Stimulated activated CD8-positive, alpha-beta memory T cell treated with anti-CD3 and anti-CD28 coated beads, Interleukin-4, amount 100 ng/mL, for 1 hour (primary cell): ENCODE measurements at places on chromosomes 2 and 18.

- DNase-seq: no peak
These were observed 19.0 kb upstream of the CCNYL1 start for GRCh38 chr2:207692206-207693065.

DNA sequence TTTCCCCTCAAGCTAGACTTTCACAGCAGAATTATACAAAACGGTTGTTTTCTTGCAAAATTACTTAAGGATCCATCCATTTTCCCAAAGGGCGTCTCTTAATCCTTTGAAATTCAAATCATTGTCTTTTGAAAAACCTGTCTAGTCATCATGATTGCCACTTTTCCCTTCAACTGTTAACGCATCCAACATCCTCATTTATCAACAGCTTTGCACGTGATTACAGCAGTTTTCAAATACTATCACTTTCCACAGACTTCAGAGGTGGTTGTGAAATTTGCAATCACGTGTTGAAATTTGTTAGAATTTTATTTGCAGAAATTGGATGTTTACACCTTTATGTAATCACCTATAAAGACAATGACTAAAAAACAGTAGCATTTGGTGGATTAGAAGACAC is 304.4 kb upstream of the SLC39A10 start:
- no peak for DNase-seq

- no peak for DNase-seq
These were observed 187.8 kb upstream of the FSHR start for GRCh38 chr2:49342156-49342555.

- DNase-seq: no peak
These were observed 61.5 kb upstream of the WDR75 start for GRCh38 chr2:189379731-189380261.

GRCh38 chr18:44917216-44918141 is 236.8 kb downstream of the SETBP1 start:
- no peak for DNase-seq

- no peak for DNase-seq
These were observed 160.7 kb upstream of the ZSWIM2 start for GRCh38 chr2:187009483-187010239.

DNA sequence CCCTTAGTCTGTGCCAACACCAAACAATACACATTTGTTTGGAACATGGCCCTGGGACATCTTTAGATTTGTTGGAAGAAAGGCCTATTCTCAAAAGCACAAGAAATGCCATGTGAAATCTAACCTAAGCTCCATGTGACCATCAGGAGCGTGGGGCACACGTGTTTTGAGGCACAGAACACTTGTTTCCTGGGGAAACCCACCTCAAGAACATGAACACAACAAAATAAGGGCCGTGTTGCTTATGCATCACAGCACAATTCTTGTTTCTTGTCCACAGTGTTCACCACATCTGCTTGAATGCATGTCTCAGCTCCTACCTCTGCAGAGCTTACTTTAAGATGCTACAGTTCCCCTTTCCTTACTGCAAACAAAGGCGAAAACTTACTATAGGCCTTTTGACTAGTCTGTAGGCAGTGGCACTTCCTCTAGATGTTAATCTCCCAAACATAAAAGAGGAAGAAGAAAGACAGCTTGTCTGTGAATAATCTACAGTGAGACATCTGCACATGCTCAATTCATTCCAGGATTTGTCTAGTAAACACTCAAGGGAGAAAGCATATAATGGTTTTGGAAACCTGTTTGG is 165.0 kb downstream of the ANKRD44 start:
- DNase-seq: no peak

DNA sequence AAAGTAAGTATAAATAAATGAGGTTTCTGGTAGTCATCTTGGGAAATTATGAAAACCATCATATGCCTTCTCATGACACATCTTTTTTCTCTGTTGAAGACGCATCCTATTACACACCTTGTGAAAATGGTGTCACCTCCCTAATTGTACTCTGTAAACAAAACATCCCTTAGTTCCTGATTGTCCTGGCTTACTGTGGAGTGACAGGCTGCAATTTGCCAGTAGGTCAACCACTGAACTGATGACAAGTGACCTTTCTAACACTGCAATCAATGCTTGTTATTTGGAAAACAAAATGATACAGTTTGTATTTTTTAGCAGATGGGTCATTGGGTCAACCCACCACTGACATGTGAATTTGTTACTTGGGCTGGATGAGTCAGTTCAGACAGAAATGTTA is 219.5 kb downstream of the PTPRM start:
- no peak for DNase-seq

DNA sequence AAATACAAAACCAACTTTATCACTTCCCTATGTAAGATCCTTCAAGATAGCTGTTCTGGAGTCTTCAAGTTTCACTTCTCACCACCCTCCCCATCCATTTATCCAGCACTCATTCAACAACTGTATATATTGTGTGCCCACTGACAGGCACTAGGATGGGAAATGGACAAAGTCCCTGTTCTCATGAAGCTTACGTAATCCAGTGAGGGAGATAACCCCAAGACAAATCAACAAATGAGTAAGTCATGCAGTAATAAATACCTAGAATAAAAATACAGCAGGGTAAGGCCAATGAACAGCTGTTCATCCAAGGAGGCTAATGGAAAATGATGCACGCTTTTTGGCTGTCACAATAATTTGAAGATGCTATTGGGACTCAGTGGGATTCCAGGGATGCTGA is 133.8 kb downstream of the MEMO1 start:
- DNase-seq: no peak

GRCh38 chr2:102111823-102112222 is 30.7 kb upstream of the IL1R1 start:
- DNase-seq: no peak

- DNase-seq: no peak
These were observed 163.3 kb downstream of the SLC39A10 start for GRCh38 chr2:195820373-195820772.

DNA sequence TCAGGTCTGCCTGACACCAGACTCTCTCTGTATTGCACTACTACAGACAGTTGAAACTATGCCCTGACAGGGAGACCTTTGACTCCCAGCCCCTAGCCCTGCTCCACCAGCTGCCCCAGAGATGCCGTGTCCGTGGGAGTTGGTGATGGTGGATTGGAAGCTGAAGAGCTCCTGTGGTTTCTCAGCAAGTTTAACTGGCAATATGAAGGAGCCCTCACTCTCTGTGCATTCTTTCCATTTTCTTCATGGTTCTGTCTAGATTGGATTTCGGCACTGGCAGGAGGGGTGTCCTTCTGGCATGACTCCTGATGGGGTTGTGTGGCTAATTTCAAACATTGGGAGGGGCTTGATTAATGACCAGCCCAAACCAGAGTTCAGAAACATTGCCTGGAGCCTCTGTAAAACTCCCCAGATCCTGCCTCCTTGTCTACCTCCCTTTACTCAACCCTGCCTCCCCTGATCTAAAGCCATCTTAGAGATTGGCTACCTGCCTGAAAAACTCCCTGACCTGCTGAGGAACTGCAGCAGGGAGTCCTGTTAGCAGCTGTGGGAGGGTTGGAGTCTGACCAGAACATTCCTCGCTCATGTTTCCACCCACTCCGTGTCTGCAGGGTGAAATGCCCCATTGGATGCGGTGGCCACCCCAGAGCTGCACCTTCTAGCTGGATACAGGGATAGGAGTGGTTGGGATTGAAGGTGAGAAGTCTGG is 206.9 kb upstream of the SPRED2 start:
- DNase-seq: no peak

- DNase-seq: no peak
These were observed 12.7 kb downstream of the ABI2 start for GRCh38 chr2:203340791-203341487.

DNA sequence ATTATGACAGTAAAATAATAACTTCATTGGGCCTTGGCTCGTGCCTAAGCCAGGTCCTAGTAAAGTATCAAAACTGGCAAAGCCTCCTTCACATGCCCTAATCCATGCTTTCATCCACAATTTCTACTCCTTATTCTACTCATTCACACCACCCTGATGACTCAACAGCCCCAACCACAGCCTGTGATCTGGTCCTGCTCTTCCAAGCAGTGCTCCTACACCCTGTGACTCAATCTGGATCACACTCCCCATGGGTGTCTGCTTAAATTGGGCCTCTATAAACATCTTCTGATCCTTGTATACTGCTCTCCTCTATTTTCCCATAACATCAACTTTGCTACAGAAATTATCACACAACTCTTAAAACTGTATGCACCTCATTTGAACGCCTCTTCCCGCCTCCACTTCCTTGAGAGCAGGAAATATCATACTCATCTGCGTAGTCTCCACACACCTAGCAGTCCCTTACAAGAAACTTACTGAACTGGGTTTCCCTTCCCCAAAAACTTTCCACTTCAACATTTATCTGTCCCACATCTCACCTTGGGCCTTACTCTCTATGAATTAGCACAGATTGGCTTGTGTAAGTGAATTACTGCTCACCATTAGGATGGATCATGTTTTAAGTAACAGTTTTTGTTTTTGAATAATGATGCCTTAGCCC is 15.9 kb downstream of the GTF3C3 start:
- DNase-seq: no peak
